Activated gamma-delta T cell treated with anti-CD3 and anti-CD28 coated beads, Interleukin-2, amount 50 U/mL, for 16 hours (primary cell): ENCODE measurements at places on chromosomes 5 and 9.

DNA sequence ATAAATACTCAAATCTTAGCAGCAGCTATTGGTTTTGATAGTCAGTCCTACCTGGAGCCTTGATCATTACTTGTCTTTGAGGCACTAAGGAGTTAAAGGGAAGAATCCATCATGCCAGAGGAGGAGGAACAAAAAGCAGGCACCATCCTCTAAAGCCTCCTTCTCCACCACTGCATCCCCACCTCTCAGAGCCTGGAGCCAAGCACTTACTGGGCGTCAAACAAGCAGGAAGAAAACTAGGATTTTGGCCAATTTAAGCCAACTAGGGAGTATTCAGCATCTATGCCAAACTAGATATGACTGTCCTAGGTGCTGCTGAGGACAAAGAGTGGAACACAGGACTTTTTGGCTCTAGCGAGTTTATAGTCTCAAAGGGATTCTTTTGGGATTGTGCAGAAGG is 152.5 kb downstream of the PPP2R2B start:
- no peak for DNase-seq

- no peak for DNase-seq
Observed at GRCh38 chr9:82206490-82206889, 217.9 kb downstream of the SPATA31D1 start.

GRCh38 chr5:116520771-116521170 is 53.9 kb downstream of the SEMA6A start:
- no peak for DNase-seq

- no peak for DNase-seq
Observed at GRCh38 chr5:171697221-171698102, 88.2 kb upstream of the SMIM23 start.

GRCh38 chr5:34499001-34499734 is 157.0 kb upstream of the RAI14 start:
- DNase-seq, result no peak

GRCh38 chr5:16750445-16750844 is 133.6 kb upstream of the RETREG1 start:
- no peak for DNase-seq

- no peak for DNase-seq
Observed at GRCh38 chr5:154860765-154861164, 2.3 kb downstream of the CNOT8 start.

DNA sequence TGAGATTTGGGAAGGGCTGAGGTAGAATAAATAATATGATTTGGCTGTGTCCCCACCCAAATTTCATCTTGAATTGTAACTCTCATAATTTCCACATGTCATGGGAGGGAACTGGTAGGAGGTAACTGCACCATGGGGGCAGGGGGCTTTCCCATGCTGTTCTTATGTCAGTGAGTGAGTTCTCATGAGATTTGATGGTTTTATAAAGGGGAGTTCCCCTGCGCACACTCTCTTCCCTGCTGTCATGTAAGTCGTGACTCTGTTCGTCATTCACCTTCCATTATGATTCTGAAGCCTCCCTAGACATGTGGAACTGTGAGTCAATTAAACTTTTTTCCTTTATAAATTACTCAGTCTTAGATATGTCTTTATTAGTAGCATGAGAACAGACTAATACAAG is 115.5 kb upstream of the STARD4 start:
- no peak for DNase-seq

DNA sequence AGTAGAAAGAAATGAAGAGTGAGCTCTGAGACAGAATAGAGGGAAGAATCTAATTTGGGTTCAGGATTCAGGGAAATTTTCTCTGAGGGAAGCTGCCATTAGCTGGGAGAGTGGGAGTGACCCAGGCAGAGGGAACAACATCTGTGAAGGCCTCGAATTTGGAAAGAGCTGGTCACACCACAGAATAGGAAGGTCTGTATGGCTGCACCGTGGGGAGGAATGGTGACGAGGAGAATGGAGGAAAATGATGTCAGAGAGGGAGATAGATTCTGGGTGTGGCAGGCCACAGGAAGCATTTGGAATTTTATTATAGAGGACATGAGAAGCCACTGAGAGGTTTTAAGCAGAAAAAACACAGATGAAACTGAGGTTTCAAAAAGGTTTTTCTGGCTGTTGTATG is 98.5 kb downstream of the MAMDC2 start:
- DNase-seq, result no peak

DNA sequence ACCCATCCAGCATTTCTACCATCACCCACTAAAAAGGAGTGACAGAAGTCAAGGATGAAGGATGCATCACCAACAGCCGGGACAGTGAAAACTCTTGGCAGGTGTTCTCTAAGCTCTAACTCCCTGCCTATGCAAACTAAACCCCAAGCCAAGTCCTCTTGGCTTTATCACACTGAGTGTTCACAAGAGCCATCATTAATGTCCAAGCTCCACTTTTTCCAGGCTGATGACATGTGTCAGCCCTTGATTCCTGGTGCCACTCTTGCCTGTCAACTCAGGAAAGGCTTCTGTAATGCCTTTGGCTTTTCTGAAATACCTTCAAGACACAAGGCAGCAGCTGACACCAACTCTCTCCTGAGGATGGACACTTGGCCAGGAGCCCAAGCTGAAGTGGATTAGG is 86.9 kb downstream of the NR6A1 start:
- DNase-seq, result no peak

DNA sequence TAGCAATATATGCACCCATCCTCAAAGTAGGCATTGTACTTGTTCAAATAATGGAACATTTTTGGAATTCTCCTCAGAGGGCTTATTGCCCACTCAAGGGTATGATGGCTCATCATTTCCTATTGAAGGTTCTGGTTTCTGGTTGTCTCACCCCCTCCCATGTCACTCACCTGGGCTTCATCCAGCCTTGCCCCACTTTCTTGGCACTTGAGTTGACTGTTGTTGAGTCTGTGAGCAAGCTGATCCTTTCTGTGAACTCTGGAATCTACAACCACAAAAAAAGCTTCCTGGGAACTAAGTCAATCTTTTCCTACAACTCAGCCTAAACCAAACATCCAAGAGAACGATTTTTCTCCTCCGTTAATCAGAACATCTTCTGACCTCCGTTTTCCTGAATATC is 73.9 kb upstream of the ANKH start:
- no peak for DNase-seq

- no peak for DNase-seq
Observed at GRCh38 chr5:53257806-53258373, 148.3 kb upstream of the MOCS2 start.

DNA sequence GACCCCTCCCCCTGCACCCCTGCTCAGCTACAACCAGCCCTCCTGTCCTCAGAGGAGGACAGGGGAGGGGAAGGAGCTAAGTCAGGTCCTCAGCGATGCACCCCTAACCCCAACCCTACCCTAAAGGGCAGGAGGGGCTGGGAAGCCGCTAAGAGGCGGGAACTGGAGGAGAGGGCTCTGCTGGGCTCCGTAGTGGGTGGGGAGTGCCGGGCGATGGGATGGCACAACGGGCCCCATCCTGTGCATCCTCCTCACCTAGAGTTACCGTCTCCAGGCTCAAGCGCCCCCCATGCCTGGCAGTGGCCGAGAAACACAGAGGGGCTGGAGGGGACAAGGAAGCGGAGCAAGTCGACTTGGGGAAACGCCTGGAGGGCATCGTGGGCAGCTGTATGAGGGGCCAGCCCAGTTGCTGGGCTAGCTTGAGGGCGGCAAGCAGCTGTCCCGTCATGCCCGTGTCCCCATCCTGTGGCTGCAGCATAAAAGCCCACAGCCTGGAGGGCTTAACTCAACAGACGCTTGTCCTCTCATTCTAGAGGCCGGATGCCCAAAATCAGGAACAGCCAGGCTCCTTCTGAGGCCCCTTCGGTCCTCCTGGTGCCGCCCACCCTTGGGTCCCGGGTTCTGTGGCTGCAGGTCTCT is 23.0 kb upstream of the UBAC1 start:
- DNase-seq, result no peak
